ENCODE measurements at places on chromosomes 16 and 17.

- peak; percentile 56 for DNase-seq
Observed at GRCh38 chr17:4947411-4948165, 742 bp downstream of the PFN1 start.

DNA sequence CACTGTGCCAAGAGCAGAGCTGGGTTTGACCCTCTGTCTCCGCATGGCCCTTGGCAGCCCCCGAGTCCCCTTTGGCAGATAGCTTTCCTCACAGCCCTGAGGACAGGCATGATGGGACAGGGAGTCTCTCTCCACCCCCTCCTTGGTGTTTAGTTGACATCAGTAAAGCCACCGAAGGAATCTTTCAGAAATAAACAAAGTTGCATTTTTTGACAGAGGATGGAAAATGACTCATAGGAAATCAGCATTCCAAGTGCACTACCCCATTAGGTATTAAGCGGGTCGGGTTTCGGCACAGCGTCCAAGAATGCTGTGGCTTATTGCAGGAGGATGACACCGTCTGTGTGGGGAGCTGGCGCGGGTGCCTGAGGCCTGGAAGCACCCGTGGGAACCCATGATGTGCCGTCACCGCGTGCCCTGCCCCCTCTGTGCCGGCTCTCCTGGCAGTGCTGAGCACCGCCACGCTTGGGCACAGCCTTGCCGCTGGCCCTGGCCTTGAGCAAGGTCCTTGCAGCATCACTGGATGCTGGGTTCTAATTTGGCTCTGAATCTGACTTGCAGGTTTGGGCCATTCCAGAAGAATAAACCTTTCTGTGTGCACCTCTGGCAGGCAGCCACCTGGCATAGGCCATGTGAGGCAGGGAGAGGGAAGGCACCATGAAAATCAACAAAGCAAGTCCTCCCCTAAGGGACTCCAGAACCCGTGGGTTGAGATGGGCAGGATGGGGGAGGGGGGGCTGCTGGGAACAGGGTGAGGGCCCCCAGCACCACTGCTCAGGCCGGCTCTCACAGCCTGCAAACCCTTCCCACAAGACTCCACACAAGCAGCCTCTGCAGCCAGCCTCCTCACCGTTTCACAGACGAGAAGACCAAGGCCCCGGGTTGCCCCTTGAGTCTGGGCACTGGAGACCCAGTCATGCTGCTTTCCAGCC lies 50.5 kb upstream of the ZNF469 start:
- no peak for DNase-seq

GRCh38 chr16:17460890-17461289 lies 9.9 kb downstream of the XYLT1 start:
- DNase-seq: no peak

GRCh38 chr17:81086789-81087551 lies 52.0 kb downstream of the BAIAP2 start:
- no peak for DNase-seq

DNA sequence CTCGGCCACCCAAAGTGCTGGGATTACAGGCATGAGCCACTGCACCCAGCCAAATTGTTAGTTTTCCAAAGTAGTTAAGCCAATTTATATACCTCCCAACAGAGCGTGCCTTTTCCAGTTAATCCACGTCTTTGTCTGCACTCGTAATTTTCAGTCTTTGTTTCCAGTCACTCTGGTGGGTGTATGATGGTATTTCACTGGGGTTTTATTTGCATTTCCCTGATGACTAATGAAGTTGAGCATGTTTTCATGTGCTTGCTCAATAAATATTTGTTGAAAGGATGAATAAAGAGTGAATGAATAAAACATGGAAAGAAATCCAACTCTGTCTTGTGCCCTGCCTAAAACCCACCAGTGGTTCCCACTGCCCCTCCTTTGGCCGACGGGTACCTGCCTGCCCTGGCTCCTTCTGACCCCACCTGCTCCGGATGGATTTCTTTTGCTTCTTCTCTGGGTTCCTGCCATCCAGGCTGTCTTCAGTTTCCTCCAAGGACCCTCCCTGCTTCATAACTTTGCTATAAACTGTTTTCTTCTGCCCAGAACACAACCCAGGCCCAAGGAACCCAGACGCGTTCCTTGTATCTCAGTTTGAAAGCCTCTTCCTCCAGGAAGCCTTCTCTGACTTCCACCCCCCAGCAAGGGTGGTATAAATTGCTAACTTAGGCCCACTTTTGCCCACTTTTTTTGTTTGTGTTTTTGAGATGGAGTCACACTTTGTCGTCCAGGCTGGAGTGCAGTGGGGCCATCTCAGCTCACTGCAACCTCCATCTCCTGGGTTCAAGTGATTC lies 3.0 kb upstream of the ABCC1 start:
- DNase-seq: no peak

DNA sequence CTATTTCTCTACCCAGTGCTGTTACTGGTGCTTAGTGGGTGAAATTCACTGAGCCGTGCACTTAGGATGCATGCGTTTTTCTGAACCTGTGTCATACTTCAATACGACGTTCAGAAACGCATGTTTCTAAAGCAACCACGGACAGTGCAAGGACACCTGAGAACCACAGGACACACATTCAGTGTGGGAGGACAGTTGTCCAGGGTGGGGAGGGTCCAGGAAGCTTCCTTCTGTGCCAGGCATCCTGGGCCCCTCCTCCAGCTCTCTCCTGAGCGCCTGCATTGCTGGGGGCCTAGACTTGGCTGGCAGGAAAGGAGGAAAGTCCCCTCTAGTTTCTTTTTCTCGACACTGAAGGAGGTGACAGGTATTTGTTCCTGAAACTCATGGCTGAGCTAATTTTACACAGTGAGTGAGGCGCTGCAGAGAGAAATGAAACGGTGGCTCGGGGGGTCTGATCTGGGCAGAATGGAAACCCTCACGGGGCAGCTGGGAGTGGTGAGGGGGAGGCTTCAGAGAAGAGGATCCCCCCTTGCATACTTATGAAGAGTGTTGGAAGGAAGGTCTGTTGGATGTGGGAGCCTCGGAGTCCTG lies 89.9 kb downstream of the IRF8 start:
- no peak for DNase-seq

DNA sequence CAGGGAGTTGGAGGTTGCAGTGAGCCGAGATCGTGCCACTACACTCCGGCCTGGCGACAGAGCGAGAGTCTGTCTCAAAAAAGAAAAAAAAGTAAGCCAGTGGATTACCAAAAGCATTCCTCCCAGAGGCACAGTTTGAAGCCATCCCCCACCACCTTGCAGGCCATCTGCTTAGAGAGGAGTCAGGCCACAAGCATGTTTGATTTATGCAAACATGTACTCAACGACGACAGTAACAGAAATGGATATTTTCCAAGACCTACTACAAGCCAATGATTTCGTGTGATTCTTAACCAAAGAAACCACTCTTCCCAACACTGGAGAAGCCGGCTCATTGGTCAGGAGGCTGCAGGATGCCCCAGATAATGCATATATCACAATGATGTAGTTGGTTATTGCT lies 34.8 kb downstream of the MYH13 start:
- no peak for DNase-seq

DNA sequence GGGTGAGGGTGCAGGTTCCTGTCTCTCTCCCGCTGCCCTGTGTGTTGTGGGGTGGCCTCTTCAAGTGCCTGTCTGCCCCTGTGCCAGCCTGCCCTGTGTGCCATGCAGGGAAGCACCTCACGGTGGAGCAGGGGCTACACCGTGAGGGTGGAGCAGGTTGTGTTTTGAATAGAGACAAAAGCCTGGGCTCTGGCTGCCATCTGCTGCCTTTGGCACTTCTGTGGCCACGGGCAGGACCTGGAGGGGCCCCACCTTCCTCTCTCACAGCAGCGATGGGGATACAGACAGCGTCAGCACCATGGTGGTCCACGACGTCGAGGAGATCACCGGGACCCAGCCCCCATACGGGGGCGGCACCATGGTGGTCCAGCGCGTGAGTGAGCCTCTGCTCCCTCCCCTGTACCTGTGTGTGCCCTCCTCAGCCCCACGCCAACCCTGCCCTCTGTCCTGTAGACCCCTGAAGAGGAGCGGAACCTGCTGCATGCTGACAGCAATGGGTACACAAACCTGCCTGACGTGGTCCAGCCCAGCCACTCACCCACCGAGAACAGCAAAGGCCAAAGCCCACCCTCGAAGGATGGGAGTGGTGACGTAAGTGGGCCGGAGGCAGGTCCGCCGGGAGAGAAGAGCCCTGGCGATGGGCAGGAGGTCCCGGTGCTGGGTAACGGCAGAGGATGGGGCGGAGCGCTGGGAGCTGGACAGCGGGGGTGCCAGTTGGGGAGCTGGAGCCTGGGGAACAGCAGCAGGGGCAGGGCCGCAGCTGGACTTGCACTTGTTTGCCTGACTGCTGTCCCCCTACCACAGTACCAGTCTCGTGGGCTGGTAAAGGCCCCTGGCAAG lies 5.4 kb upstream of the C17orf107 start:
- no peak for DNase-seq

DNA sequence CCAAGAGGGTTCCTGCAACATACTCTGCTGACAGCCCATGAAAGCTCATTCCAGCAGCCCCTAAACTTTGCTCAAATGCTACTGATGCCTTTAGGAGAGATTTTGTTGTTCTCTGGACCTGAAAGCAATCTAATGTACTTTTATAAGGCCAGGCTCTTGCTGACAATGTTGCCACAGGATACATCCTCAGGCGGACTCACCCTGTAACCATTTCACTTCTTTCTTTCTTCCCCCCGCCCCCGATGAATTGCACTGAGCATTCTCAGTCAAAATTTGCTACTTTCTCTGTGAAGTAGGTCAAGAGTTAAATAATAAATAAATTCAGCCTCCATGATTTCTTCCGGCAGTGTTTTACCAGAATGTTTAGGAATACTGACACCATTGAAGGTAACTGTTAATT lies 1.5 kb downstream of the GAS7 start:
- DNase-seq: no peak

- peak; percentile 22 for DNase-seq
Observed at GRCh38 chr17:4354862-4355514, 11.5 kb downstream of the UBE2G1 start.

GRCh38 chr16:86075488-86075785 lies 176.5 kb downstream of the IRF8 start:
- no peak for DNase-seq

- no peak for DNase-seq
Observed at GRCh38 chr16:12773221-12773620, 30.5 kb downstream of the CPPED1 start.
